Upper lobe of left lung (tissue), 6 donors: ENCODE measurements at places on chromosomes 4 and X. TPM values are rescaled to one million over a fixed set of nuclear protein-coding genes. Genes with fewer than 3 reads are reported as not detected.

HTRA3 gene
- 10.8 TPM for total RNA-seq

ALB gene
- 26.4 TPM for total RNA-seq

TAF9B gene
- total RNA-seq: 11.8 TPM

SPATA18 gene
- 12.2 TPM for total RNA-seq

RASL11B gene
- not detected for total RNA-seq

NAP1L2 gene
- 2.5 TPM for total RNA-seq

CLDN34 gene
- 1.5 TPM for total RNA-seq

CTAG2 gene
- total RNA-seq: not detected

PDCL2 gene
- not detected for total RNA-seq

TMEM255A gene
- total RNA-seq: 1.5 TPM

IL3RA gene
- total RNA-seq: 8.8 TPM

FDCSP gene
- total RNA-seq: not detected
